ENCODE measurements at places on chromosomes 12 and 14.

- no peak for DNase-seq
Measured at GRCh38 chr12:7431993-7432685, 11.8 kb downstream of the CD163L1 start.

- DNase-seq = no peak
Measured at GRCh38 chr14:56159066-56159465, 40.9 kb downstream of the PELI2 start.

DNA sequence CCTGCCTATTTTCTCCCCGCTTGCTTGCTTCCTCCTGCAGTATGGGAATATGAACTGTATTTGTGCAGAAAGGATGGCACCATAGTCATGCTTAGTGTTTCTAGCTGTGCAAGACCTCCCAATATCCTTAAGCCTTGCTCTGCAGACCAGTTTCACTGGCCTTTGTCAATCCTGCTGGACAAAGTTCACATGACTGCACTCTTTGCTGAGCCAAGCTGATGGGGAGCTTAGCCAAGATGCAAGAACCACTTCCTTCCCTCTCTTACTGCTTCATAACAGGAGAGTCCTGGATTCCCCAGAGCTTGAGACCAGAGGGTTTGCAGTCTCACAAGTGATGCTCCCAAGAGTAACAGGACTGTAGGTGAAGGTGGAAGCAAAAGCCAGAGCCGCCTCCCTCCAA, 3.8 kb downstream of the ASIC1 start:
- DNase-seq = no peak

DNA sequence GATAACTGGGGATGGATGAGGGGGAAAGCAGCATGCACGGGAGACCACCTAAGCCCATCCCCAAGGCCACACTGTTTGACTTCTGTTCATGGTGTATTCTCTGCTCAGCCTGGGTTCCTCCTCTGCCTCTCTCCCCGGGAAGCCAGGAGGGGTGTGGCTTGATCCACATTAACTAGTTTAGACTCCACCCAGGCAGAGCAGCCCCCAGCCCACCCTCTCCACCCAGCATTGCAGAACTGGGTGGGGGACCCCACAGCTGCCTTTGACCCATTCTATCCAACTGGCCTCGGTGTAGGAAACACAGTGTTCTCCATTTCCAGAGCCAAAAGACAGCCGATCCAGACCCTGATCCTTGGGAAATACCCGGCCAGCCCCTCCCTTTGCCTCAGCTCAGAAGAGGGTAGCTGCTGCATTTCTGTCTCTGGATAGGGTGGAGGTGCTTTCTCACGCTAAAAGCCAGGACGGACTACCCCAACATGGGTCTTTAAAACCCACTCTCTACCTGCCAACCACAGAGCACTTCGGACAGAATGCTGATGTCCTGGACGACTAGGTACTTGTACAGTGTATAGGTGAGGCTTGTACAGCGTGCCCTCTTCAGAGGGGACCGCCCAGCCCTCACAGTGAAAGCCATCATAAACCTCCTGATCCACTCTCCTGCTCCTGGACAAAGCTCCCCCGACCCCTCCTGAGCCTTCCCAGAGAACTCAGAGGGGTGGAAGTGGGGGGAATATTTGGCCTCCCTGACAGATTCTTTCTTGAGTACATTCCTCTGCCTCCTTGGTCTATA, 9.4 kb downstream of the SPRYD3 start:
- DNase-seq = no peak

DNA sequence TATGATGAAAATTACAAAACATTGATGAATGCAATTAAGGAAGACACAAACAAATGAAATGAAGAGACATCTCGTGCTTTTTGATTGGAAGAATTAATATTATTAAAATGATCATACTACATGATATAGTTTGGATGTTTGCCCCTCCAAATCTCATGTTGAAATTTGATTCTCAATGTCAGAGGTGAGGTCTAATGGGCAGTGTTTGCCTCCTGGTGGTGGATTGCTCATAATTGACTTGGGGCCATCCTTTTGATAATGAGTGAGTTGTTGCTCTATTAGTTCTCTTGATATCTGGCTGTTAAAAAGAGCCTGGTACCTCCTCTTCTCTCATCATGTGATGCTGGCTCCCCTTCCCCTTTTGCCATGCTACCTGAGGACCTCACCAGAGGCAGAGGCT, 56.7 kb downstream of the CD163L1 start:
- no peak for DNase-seq

GRCh38 chr12:27491226-27491625, 32.8 kb upstream of the PPFIBP1 start:
- DNase-seq = no peak

GRCh38 chr14:68469208-68469713, 323.6 kb downstream of the ZFP36L1 start:
- no peak for DNase-seq
